ENCODE measurements at places on chromosomes 6 and 20.

DNA sequence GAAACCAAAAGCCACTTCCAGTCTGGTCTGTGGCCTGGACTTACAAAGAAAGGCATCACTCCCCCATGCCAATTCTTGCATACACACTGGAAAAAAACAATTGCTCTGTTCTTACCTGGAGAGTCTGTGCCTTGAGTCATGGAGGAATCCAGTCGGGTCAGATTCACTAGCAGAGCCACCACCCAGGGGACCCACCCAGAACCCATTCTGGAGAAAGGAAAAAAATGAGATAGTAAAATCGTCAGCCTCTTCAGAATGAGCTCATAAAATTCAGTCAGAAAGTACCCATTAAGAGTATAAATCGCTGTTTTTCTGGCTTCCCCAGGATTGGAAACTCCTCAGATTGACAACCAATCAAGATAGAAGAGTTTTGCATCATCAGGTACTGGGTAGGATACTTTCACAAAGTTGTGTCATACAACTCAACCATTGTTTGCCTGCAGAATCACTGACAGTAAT is at the start of gene HLA-DOB:
HLA-DOB (minus strand) TSS at position 257 of the 459 bp plus-strand sequence; CDS start at position 206, 51 bp downstream.
- peak; percentile 5 for DNase-seq

DNA sequence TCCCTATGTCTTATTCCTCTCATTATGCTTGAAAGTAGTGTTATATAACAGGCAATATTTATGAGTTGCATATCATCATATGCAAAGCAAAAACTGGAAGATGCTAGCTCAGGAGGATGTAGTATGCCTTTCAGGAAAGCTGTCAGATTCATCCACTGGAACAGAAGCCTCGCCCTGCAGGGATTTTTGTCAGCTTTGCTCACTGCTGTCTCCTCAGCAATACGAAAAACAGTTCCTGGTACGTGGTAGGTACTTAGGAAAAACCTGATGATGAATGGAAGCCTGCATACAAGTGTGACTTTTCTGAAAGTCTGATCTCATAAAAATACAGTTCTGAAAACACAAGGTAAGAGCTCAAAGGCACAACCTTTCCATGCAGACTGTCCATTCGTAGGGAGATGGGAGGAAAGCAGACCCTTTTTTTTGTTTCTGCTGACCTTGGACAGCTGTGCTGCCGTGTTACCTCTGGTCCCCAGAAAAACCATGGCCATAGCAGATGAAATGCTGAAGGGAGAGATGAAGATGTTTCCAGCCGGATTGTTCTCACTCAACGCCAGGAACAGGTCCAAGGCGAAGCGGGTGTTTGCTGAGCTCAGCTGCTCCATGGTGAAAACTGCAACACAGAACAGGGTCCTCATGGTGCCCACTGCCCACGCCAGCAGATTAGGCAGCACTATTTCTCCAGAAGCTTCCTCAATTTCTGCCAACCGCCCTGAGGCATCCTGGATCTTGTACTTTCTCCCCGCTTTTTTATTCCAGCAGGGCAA is 1.5 kb downstream of the SERPINB1 start:
- DNase-seq = no peak

DNA sequence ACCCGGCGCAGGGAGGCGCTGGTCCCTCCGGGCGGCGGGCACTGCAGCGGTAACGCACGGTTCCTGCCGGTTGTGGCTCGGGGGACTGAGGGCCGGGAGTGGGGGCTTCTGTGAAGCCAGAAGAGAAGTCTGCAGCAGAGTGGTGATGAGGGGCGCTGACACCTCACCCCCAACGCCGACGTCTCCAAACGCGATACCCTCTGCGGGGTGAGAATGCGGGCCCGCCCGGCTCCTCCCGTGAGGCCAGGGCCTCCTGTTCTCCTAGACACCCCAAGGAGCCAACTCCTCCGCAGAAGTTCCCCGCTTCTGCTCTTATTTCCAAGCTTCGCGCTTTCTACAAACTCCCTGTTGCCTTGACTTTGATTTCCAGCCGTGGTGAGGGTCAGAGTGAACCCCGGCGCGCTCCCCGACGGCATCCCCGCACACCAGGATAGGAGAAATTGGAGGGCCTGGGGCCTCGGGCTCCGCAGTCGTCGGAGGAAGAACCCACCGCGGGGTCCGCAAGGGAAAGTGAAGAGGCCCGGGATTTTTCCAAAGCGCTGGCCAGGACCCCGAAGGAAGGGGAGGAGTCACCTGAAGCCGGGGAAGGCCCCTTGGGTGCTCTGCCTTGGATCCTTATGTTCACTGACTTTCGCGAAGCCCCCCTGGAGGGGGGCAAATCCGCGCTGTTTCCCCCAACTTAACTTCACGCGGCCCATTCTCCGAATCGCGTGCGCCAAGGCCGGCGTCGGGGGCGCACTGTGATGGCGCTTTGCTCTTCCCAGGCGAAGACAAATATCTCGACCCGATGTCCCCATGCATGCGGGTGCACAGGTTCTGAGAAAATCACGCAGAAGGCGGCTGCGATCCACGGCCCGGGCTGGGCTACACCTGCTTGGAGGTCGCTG is 3.1 kb upstream of the INSM1 start:
- DNase-seq = no peak

DNA sequence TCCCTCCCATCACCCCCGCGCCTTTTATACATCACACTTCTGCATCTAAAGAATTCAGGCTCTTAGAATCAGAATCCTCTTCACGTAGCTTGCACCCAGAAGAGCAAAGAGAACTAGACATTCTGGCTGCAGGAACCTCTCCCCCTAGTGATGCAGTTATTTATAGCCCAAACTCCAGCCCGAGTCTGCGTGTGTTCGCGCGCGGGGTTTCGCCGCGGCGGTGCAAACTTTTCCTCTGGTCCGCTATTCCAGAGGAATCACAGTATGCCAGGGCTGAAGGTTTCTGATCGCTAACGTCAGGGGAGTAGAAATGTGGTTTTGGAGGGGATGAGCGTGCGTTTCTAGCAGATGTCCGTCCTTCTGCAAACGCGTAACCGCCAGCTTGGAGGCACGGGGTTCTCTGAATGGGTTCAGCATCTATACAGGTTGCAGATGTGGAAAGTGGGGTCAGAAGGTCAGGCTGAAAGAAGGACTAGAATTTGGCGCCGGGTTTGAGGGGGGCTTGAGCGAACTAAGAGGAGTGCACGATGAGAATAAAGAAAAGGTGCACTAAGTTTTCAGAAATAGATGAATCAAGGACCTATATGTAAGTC is 1.8 kb downstream of the EPHA7 start:
- DNase-seq = peak; percentile 63

DNA sequence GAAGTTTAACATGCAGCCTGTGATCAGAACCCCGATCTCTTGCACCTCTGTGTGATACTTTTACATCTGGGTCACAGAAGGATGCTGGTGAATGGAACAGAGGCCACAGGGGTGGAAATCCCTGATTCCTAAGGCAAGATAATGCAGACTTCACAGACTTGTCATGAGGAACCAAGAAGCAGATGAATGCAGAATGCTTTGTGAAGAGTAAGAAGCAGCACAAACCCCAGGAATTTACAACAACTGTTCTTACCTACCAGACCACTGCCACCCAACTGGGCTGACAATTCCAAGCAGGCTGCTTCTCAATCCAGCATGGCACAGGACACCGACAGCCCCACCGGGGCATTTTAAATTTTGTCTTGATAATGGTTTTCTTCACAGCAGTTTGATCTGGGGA is 113.2 kb upstream of the CD93 start:
- DNase-seq = no peak

GRCh38 chr6:137864812-137865508 is 2.1 kb upstream of the TNFAIP3 start:
- DNase-seq = no peak

DNA sequence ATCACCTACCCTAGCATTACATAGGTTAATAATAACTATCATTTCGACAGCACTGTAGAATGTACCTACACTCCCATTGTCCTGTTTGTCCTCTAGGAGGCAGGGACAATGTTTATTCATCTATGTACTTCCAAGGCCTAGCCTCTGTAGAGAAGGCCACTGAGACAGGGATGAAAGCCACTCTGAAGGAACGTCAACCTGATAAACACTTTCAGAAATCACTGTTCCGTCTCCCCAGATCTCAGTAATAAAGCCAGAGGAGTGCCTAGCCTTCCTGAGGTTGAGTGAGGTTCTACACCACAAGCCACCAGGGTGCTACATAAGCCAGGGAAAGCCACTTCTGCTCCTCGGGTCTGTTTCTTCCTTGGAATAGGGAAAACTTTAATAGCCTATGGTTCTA is 44.8 kb downstream of the POPDC3 start:
- peak; percentile 29 for DNase-seq

DNA sequence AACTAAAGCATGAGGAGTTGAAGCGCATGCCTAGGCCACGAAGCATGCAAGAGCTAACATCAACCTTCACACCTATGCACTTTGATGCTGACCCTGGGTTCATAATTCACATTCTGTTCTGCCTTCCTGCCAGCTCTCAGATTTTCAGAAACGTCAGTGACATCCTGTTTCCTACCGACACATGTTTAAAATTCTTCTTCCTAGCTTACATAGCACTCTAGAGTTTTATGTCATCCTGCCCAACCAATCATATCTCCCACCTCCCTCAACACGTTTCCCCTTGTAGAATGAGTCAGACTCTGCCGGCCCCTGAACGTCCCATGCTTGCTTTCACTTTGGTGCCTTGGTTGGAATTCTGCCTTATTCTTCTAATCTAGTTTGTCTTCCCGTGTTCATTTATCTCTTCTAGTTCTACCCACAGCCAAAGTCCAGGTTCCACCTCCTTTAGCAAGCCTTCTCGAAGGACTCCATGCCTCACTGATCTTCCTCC is 97.2 kb upstream of the MAP7 start:
- no peak for DNase-seq

DNA sequence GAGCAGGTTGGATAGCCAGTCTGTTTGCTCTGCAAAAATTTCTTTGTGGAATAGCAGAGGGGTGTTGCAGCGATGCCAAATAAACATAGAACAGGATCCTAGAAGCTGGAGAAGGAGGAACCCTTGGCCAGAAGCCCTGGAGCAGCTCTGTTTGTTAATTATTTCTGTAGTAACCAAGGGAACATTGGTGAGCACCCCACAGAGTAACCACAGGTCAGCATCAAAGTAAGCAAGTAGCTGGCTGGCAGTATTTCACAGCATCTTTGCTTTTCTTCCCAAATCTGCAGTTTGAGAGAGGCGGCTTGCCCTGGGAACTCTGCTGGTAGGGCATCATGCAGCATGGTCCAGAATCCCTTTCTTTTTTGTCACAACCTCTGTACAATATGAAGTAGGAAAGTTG is 12.7 kb upstream of the APMAP start:
- peak; percentile 29 for DNase-seq

DNA sequence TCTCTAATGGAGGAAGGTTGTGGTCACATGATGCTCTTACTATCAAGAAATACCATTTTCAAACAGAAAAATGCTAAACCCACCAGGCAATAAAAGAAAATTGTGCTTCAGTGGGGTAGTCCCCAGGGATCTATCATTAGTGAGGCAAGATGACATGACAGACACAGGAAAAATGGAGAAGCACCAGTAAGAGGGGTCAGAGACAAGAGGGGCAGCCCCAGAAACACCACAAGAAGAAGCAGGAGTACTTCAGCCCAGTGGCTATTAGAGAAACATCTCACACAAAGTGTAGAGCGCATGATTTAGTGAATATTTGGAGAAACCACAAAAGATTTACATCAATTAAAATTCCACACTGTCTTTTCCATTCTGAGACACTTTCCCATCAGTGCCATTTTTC is 10.2 kb upstream of the TMEM200A start:
- DNase-seq = no peak

DNA sequence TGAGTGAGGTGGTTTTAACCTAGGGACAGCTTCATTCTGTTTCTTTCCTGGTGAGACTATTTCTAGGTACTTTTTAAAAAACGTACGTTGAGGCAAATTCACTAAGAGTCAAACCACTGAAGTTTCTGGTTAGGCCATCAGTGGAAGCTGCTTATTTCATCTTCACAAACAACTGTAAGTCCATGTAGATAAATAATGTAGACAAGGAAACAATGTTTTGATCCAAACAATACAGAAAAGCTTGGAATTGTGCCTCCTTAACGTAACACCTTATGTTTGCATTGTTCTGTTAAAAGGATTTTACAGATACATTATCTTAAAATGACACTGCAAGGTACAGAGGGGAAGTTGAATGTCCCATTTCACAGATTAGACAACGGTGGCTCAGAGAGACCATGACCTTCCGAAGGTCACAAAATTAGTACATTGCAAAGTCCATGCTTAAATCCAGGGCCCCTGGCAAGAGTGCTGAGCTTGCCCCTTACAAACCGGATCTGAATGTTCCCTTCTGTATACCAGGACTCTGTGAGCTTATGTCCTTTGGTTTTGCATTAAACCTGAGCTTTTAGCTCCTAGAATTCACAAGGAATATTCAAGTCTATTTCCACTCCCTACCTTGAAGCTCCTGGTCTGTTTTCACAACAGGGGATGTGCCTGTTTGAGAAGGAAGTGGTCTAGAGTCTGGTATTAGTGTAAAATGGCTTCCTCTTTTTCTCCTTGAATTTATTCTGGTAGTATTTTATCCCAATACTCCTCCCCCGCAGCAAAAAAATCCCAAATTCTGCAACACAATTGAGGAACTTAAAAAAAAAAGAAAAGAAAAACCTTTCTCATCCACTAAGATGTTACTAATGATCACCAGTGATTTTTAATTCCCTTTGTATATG is 28.9 kb upstream of the ZNF217 start:
- no peak for DNase-seq

DNA sequence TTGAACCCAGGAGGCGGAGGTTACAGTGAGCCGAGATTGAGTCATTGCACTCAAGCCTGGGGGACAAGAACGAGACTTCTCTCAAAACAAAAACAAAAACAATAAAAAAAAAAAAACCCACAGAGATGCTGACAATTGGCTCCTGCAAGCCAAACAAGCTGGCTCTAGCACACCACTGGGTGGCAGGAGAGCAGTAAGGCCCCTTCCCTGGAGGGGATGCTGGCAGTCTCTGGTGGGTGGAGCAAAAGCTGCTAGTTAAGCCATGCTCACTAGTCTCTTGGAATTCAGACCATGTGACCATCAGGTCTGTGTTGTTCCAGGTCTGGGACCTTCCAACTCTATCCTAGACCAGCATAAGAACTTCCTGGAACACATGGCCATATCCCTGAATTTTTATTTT is 18.9 kb upstream of the DSN1 start:
- peak; percentile 11 for DNase-seq

DNA sequence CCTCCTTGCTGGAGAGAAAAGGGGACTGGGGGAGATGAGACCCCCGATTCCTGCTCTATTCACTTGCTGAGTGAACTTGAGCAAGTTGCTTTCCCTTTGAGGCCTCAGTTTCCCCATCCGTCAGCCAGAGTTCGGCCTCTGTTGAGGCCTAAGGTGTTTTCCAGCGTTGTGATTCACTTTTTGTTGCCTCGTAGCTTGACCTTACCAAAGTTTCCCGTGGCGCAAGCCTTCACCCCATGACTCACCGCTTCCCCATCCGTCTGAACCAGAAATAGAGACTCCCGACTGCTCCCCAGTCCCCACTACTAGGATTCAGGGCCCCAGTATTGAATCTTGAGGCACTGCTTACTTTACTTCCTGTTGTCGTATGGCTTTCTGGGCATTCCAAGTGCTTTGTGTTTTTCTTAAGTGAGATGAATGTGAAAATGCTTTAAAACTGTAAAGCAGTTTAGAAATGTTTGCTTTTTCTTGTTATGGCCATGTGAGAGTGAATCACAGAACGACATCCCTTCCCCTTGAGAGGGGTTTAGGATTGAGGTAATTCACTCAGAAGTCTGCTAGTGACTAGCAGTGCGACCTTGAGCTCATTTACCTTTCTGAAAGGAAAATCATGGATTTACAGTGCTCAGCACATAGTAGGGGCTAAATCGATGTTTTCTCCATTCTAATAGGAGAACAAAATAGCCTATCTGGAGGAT is 1.2 kb downstream of the CHMP4B start:
- DNase-seq = no peak

- DNase-seq = peak; percentile 17
Observed at GRCh38 chr6:20564269-20564668, 30.0 kb downstream of the CDKAL1 start.
